PC-9 (cell line): ENCODE measurements at places on chromosomes 1 and 21. TPM values are rescaled to one million over a fixed set of nuclear protein-coding genes. Genes with fewer than 3 reads are reported as not detected.

- no peak for DNase-seq
- H3K27me3 ChIP-seq, result no peaks in the 10 kb centered on the region
- no peaks in the 10 kb centered on the region for H3K4me1 ChIP-seq
- H3K36me3 ChIP-seq, result no peaks in the 10 kb centered on the region
- H3K4me3 ChIP-seq, result no peak overlapping the region
- H3K27ac ChIP-seq, result no peak overlapping the region
Measured at GRCh38 chr1:176638713-176639526, 175.9 kb downstream of the PAPPA2 start.

- H3K4me3 ChIP-seq, result no peak overlapping the region
- no peak overlapping the region for H3K27ac ChIP-seq
- H3K4me1 ChIP-seq, result peaks cover 4% of the 10 kb centered on the region
- no peaks in the 10 kb centered on the region for H3K36me3 ChIP-seq
- H3K27me3 ChIP-seq, result peaks cover 22% of the 10 kb centered on the region; the same call in 1 of the 2 replicates
Measured at GRCh38 chr1:203320591-203321272, 15.4 kb downstream of the BTG2 start.

Gene OR2T2
- total RNA-seq, result not detected in 2 replicates

DNA sequence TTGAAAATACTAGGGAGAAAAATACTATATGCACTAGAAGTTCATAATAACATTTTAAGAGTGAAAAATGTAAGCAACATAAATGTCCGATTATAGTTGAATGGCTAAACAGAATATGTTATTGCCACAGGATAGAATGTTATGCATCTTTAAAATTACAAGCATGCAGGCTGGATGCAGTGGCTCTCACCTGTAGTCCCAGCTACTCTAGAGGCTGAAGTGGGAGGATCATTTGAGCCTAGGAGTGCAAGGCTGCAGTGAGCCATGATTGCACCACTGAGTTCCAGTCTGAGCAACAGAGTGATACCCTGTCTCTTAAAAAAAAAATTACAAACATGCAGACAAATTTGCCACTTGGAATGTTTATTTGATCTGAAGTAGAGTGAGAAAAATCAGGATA lies 3.0 kb upstream of the BATF3 start:
- no peak overlapping the region for H3K27ac ChIP-seq
- H3K36me3 ChIP-seq, result no peaks in the 10 kb centered on the region
- H3K27me3 ChIP-seq, result peaks cover 14% of the 10 kb centered on the region
- no peak overlapping the region for H3K4me3 ChIP-seq
- DNase-seq, result no peak
- 0 out of 2 replicates have a peak, but pooled peaks cover 6% of the 10 kb centered on the region for H3K4me1 ChIP-seq

Gene TRIM45
- total RNA-seq, result 10.0 and 10.2 TPM in 2 replicates

DNA sequence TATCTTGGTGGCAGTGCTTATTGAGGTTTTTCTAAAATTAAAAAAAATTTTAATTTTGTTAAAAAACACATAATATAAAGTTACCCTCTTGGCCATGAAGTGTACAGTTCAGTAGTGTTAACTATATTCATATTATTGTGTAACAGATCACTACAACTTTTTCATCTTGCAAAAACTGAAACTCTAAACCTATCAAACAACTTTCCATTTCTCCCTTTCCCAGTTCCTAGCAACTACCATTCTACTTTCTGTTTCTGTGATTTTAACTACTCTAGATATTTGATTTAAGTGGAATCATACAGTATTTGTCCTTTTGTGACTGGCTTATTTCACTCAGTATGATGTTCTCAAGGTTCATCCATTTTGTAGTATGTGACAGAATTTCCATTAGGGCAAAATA lies 55.5 kb downstream of the SLAMF6 start:
- H3K4me1 ChIP-seq, result no peaks in the 10 kb centered on the region
- no peak for DNase-seq
- no peaks in the 10 kb centered on the region for H3K36me3 ChIP-seq
- H3K27ac ChIP-seq, result no peak overlapping the region
- H3K4me3 ChIP-seq, result no peak overlapping the region
- peaks cover 41% of the 10 kb centered on the region for H3K27me3 ChIP-seq

Gene ZNF670
- total RNA-seq, result 2.4 and 2.5 TPM in 2 replicates

Gene HES4
- 19.2 and 41.8 TPM in 2 replicates for total RNA-seq

GRCh38 chr1:241688940-241689368 lies 36.9 kb downstream of the WDR64 start:
- 0 out of 2 replicates have a peak overlapping the region, but pooled peaks have one; percentile 12 for H3K4me3 ChIP-seq
- H3K4me1 ChIP-seq, result peaks cover 17% of the 10 kb centered on the region
- H3K27ac ChIP-seq, result peak overlapping the region; percentile 71
- no peaks in the 10 kb centered on the region for H3K36me3 ChIP-seq
- H3K27me3 ChIP-seq, result no peaks in the 10 kb centered on the region
- peak; percentile 34 for DNase-seq

DNA sequence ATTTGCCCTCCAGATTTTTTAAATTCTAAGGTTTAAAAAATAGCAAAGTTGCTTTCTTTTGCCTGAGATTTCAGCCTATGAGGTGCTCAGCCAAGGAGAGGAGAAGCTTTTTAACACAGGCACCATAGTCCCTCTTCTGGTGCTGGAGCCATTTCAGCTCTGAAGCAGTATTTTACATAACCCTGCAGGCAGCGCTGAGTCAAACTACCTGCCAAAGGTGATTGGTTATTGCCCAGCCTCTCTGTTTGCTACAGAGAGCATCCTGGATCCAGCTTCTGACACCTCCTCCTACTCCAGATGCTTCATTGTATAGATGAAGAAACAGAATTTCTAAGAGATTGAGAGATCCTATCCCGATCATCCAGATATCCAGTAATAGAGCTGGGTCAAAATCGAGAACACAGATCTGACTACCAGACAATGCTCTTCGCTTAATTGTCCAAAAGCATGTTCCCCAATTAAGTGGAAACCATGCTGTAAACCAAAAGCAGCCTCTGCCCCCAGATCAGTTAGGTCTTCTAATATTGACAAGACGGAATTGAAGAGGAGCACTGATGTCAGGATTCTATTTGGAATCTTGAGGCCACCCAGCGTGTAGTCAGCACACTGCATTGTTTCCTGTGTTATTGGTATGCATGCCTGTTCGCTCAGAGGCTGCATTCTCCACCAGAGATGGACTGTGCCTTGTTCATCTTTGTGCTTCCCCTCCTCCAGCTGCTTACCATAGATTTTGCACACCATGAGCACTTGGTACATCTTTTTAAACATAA lies 22.1 kb downstream of the RGS8 start:
- DNase-seq, result no peak
- 0 out of 2 replicates have a peak, but pooled peaks cover 4% of the 10 kb centered on the region for H3K4me1 ChIP-seq
- H3K36me3 ChIP-seq, result no peaks in the 10 kb centered on the region
- H3K27ac ChIP-seq, result no peak overlapping the region
- H3K27me3 ChIP-seq, result no peaks in the 10 kb centered on the region

DNA sequence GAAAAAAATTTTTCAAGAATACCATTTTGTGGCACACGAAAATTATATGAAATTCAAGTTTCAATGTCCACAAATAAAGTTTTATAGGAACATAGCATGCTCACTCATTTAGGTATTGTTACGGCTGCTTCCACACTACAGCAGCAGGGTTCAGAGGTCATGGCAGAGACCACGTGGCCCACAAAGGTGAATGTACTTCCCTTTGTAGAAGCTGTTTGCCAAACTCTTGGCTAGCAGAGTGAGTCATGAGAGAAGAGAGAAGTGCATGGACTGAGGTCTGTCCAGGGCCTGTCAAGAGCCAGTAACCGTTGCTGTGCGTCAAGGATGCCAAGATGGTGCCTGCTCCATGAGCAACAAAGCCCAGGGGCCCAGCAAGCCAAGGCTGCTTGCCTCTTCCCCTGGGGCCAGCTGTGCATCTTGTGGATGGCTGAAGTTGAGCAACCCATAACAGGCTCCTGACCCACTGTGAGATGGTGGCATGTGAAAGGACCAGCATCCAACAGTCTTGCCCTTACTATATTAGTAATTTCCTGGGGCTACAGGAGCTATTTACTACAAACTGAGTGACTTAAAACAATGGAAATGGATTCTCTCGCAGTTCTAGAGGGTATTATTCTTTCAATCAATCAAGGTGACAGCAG lies 64.8 kb upstream of the ATP5PO start:
- no peak overlapping the region for H3K27ac ChIP-seq
- H3K27me3 ChIP-seq, result no peaks in the 10 kb centered on the region
- no peak overlapping the region for H3K4me3 ChIP-seq
- peaks cover 8% of the 10 kb centered on the region; the same call in 1 of the 2 replicates for H3K4me1 ChIP-seq

Gene S100A3
- 1.5 and 2.4 TPM in 2 replicates for total RNA-seq

Gene UMODL1
- total RNA-seq, result 0.25 TPM in 1 of 2 replicates, not detected in the other

Gene LRRC47
- 34.2 and 35.5 TPM in 2 replicates for total RNA-seq

GRCh38 chr1:232600424-232601258 lies 29.3 kb downstream of the SIPA1L2 start:
- DNase-seq, result peak; percentile 43
- H3K27ac ChIP-seq, result no peak overlapping the region
- H3K4me3 ChIP-seq, result no peak overlapping the region
- H3K4me1 ChIP-seq, result peaks cover 25% of the 10 kb centered on the region

DNA sequence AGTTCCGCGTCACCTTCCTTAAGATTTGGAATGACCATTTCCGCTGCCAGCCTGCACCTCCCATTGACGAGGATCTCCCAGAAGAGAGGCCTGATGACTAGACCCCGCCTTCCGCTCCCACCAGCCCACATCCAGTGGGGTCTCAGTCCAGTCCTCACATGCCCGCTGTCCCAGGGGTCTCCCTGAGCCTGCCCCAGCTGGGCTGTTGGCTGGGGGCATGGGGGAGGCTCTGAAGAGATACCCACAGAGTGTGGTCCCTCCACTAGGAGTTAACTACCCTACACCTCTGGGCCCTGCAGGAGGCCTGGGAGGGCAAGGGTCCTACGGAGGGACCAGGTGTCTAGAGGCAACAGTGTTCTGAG lies 9.8 kb downstream of the MYBPH start:
- H3K27ac ChIP-seq, result no peak overlapping the region
- H3K4me3 ChIP-seq, result no peak overlapping the region
- DNase-seq, result no peak
- no peaks in the 10 kb centered on the region for H3K27me3 ChIP-seq
- no peaks in the 10 kb centered on the region for H3K36me3 ChIP-seq

DNA sequence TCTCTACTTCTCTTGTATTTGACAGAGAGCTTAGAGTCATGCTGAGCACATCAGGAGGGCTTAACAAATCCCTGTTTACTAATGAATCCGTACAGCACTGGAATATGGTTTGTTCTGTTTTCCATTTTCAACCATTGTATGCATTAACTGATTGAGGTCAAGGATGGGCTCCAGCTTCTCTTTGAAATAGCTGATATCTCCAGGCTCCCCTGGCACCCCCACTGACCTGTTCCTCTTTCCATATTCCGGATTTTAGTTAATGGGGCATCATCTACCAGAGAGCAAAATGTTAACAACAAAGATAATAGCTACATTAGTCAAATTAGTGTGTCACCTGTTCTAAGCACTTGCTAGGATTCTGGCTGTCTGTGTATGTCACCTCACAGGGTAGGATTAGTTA lies 57.6 kb downstream of the NENF start:
- H3K4me3 ChIP-seq, result no peak overlapping the region
- peaks cover 42% of the 10 kb centered on the region for H3K4me1 ChIP-seq
- no peak overlapping the region for H3K27ac ChIP-seq
- DNase-seq, result no peak

DNA sequence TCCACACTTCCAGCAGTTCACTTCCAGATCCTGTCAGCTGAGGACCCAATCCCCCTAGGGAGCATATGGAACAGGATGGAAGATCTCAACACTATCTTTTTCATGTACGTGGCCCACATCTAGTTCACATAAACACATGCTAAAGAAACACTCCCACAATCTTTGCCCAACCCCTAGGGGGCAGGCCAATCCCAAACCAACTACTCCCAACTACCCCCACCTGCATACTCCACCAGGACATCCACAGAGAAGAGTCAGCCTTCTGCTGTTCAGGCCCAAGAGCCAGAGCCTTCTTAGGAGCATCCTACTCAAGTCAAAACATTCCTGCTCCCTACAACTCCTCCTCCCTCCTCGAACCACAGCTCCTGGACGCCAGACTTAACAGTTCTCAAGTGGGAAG lies 5.6 kb upstream of the SLC5A9 start:
- peaks cover 36% of the 10 kb centered on the region for H3K27me3 ChIP-seq
- no peak overlapping the region for H3K27ac ChIP-seq
- no peaks in the 10 kb centered on the region for H3K4me1 ChIP-seq
- no peak for DNase-seq
- no peak overlapping the region for H3K4me3 ChIP-seq

- no peaks in the 10 kb centered on the region for H3K4me1 ChIP-seq
- H3K27me3 ChIP-seq, result no peaks in the 10 kb centered on the region
- no peak overlapping the region for H3K27ac ChIP-seq
- no peak for DNase-seq
- no peak overlapping the region for H3K4me3 ChIP-seq
- H3K36me3 ChIP-seq, result no peaks in the 10 kb centered on the region
Measured at GRCh38 chr1:192066202-192066601, 92.1 kb upstream of the RGS18 start.

- no peak overlapping the region for H3K27ac ChIP-seq
- no peak for DNase-seq
- no peaks in the 10 kb centered on the region for H3K4me1 ChIP-seq
- no peak overlapping the region for H3K4me3 ChIP-seq
Measured at GRCh38 chr1:176222196-176222595, 15.1 kb upstream of the COP1 start.

Gene CCDC24
- 47.9 and 56.5 TPM in 2 replicates for total RNA-seq

Gene CTH
- 21.7 and 33.9 TPM in 2 replicates for total RNA-seq

DNA sequence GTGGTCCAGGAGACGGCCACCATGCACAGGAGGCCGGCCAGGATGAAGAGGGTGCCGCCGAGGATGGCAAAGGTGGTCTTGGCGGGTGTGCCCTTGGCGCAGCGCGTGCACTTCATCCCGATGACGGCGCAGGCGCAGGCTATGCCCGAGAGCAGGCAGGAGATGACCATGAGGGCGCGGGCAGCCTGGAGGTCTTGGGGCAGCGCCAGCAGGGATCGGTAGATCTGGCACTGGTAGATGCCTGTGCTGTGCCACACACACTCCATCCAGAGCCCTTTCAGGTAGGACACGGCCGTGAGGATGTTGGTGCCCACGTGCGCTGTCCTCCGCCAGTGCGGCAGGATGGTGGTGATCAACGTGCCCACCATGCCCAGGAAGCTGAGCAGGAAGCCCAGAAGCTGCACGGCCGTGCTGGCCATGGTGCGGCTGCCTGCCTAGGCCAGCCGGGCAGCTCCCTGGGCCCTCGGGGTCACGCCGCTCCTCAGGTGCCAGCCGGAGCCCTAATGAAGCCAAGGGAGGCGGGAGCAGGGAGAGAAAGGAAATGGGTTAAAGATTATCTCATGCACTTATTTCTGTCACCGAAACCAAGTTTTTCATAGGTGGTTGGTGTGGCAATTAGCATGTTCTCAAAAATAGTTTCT lies 18.5 kb downstream of the CLDN14 start:
- no peaks in the 10 kb centered on the region for H3K27me3 ChIP-seq
- H3K4me1 ChIP-seq, result no peaks in the 10 kb centered on the region
- no peaks in the 10 kb centered on the region for H3K36me3 ChIP-seq
- H3K4me3 ChIP-seq, result no peak overlapping the region

- H3K4me1 ChIP-seq, result peaks cover 37% of the 10 kb centered on the region
- no peaks in the 10 kb centered on the region for H3K27me3 ChIP-seq
Measured at GRCh38 chr1:89633248-89633799, 404 bp downstream of the LRRC8C start.

Gene PGLYRP3
- total RNA-seq, result not detected in 2 replicates

Gene CD164L2
- total RNA-seq, result 0.63 and 1.7 TPM in 2 replicates
